ENCODE measurements at places on chromosomes 3 and 15. TPM values are rescaled to one million over a fixed set of nuclear protein-coding genes. Genes with fewer than 3 reads are reported as not detected.

Gene PLA2G4E
- not detected for total RNA-seq

Gene VIPR1
- total RNA-seq, result 0.25 TPM

Gene CLDN16
- 0.06 TPM for total RNA-seq

Gene FOXL2
- total RNA-seq, result not detected

Gene CD86
- not detected for total RNA-seq

Gene SCN11A
- 0.06 TPM for total RNA-seq

Gene NMB
- 2.4 TPM for total RNA-seq

Gene CCDC39
- total RNA-seq, result 0.06 TPM

Gene IL5RA
- not detected for total RNA-seq

Gene TNNC1
- not detected for total RNA-seq

Gene KIF15
- total RNA-seq, result 11.8 TPM

Gene P2RY14
- total RNA-seq, result not detected

Gene PLAAT1
- total RNA-seq, result 0.44 TPM

Gene MUSTN1
- total RNA-seq, result not detected

Gene CCRL2
- 6.3 TPM for total RNA-seq

Gene PLSCR5
- not detected for total RNA-seq
